Cerebellum (tissue), 4 donors: ENCODE measurements at places on chromosomes 7 and 10. TPM values are rescaled to one million over a fixed set of nuclear protein-coding genes. Genes with fewer than 3 reads are reported as not detected.

Gene ACSM6
- not detected for total RNA-seq

Gene PTPN20
- total RNA-seq, result 16.4 TPM

Gene RBM48
- total RNA-seq, result 18.2 TPM

- no peak for DNase-seq
Observed at GRCh38 chr10:78455236-78455635, 421.6 kb downstream of the RPS24 start.

DNA sequence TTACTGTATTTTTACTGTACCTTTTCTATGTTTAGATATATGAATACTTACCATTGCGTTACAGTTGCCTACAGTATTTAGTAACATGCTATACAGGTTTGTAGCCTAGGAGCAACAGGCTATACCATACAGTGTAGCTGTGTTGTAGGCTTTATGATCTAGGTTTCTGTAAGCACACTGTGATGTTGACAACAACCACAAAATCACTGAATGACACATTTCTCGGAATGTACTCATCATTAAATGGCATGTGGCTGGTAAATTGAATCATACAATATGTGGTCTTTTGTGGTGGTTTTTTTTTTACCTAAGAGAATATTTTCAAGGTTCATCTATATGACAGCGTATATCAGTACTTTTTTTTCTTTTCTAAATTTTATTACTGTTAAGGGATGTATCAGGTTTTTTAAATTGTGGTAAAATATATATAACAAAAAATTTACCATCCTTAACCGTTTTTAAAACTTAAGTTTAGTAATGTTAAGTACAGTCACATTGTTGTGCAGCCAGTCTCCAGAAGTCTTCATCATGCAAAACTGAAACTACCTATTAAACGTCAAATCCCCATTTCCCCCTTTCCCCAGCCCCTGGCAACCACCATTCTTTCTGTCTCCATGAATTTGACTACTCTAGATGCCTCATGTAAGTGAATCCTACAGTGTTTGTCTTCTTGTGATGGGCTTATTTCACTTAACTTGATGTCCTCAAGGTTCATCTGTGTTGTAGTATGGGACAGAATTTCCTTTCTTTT is 21.5 kb downstream of the BTAF1 start:
- no peak for DNase-seq

- peak; percentile 8 for DNase-seq
Observed at GRCh38 chr10:7913126-7913872, 95.0 kb downstream of the TAF3 start.

GRCh38 chr10:129959544-129960480 is 4.3 kb downstream of the EBF3 start:
- no peak for DNase-seq

- DNase-seq, result no peak
Observed at GRCh38 chr10:71436268-71437125, 39.8 kb downstream of the CDH23 start.

- no peak for DNase-seq
Observed at GRCh38 chr10:49739426-49739825, 22.7 kb downstream of the OGDHL start.

DNA sequence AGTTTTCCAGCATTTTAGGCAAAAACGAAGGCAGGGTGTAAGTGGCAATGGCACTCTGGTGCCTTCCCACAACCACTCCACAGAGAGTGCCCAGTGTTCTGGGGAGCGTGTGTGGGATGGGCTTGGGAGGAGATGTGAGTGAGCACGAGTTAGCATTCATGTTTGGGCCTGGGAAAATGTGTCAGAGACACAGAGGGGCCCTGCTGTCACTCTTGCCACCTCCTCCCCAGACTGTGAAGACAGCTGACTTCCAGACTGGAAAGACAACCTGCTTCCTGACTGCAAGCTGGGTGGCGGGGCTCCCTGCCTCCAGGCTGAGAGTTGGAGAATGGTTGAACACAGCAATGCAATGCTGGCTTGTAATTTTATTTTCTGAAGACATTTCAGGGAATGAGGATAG is 454.5 kb upstream of the ZMIZ1 start:
- peak; percentile 50 for DNase-seq

GRCh38 chr7:138228769-138229168 is 152.5 kb downstream of the AKR1D1 start:
- no peak for DNase-seq
